A673 (cell line): ENCODE measurements at places on chromosomes 6 and 20. TPM values are rescaled to one million over a fixed set of nuclear protein-coding genes. Genes with fewer than 3 reads are reported as not detected.

The TP53TG5 gene
- 0.69 TPM in 1 of 2 replicates, not detected in the other for total RNA-seq

The SLC35D3 gene
- total RNA-seq: not detected in 2 replicates

The C6orf58 gene
- total RNA-seq: 0.64 and 1.1 TPM in 2 replicates

The HAO1 gene
- not detected in 2 replicates for total RNA-seq

The GPX5 gene
- not detected in 2 replicates for total RNA-seq

The ULBP2 gene
- 2.6 and 4.2 TPM in 2 replicates for total RNA-seq

The BPHL gene
- total RNA-seq: 30.8 and 37.4 TPM in 2 replicates

The BTNL2 gene
- not detected in 2 replicates for total RNA-seq

The TCFL5 gene
- 13.9 and 16.1 TPM in 2 replicates for total RNA-seq

The KCNK5 gene
- total RNA-seq: 0.09 TPM in 1 of 2 replicates, not detected in the other

The TP53INP2 gene
- 7.2 and 8.4 TPM in 2 replicates for total RNA-seq

The GZF1 gene
- total RNA-seq: 13.7 and 14.0 TPM in 2 replicates

The CCN6 gene
- not detected in 2 replicates for total RNA-seq
